ENCODE measurements at places on chromosomes 6 and 20.

- DNase-seq: no peak
These were observed 64.6 kb upstream of the NOTCH4 start for GRCh38 chr6:32288426-32288825.

- no peak for DNase-seq
These were observed 21.0 kb downstream of the OPRM1 start for GRCh38 chr6:154060076-154060475.

DNA sequence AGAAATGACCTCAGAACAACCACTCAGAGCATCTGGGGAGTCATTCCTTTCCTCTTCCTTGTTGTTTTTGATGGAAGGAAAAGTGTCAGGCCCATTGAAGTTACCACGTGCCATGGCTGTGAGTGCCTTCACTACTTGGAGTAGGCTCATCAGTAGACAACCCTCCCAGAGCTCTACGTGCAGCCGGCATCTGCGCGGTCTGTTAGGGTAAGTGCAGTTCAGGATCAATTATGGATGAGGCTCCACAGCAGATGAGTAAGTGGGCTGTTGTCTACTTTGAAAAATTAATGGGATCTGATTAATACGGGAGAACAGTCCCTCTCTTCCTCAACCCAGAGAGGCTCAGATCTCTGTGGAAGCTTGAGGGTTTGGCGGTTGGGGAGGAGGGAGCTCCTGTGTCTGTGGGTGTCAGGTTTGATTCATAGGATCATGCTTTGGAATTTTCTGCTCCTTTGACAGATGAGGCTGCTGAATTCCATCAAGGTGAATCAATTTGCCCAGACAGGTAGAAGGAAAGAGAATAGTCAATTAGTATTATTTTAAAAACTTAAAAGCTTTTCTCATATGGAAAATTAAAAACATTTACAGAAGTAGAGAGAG is 93.8 kb upstream of the TOX2 start:
- no peak for DNase-seq

GRCh38 chr6:125038925-125039324 is 76.7 kb downstream of the RNF217 start:
- no peak for DNase-seq

DNA sequence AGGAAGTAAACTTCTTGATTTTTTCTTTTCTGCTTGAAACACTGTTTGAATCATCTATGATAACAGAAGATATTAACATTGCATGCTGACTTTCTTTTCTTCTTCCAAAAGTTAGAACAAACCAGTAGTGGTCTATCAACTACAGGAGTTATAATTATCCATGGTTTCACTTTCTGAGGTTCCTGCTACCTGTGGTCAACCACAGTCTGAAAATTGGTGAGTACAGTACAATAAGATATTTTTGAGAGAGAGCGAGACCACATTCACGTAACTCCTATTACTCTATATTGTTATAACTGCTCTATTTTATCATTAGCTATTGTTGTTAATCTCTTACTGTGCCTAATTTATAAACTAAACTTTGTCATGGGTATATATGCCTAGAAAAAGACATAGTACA is 86.1 kb downstream of the MAP7 start:
- no peak for DNase-seq

- no peak for DNase-seq
These were observed 23.0 kb downstream of the TBC1D7 start for GRCh38 chr6:13305288-13305687.

- no peak for DNase-seq
These were observed 29.7 kb downstream of the AKAP12 start for GRCh38 chr6:151269321-151269995.

- DNase-seq: no peak
These were observed 60.3 kb upstream of the PTPN1 start for GRCh38 chr20:50449738-50450492.

DNA sequence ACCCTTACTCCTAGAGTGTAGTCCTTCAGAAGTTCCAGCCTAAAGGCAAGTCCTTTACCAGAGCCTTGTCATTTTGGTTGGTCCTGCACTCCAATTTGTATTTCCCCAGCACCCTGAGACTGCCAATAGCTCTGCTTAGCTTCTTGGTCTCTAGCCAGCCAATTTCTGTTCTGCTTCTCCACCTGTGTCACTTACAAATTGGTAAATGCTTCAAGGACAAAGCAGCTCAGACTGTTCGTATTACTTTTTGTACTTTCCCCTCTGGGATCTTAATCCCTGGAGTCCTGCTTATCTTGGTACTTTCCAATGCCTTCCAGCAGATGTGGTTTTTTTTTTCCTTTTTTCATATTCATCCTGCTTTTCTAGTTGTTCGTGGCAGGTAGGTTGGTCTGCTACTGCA is 25.7 kb downstream of the PIGU start:
- no peak for DNase-seq

DNA sequence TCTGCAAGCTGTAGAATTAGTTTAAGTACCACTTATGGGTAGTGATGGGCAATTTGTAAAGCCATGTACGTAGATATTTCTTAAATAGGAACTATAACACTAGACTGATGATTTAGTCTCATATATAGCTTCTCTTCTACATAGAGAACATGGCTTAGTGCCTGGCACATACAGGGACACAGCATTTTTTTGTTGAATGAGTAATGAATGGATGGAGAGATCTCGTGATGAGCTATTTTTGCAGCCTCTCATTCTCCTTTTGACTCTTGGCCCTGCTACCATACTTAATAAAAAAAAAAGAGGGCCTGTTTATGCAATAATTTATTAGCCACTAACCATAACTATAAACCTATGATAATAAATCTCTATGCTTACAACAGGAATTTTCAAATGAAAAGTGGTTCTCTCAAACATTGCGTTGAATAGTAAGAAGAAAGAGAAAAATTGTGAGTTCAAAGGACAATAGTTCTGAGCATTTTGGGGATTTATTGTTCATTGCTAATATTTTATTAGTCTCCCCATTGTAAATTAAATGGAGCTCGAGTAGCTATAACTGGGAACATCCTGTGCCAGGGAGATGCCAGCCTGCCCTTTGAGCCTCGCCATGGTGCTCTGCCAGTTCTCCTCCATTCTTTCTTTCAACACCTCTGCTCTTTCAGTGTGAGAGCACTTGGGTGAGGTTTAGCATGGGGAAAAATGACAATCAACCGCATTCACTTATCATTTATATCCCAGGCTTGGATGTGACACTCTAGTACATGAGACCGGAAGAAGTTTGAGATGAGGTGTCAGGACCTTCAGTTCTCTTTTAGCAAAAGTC is 14.7 kb upstream of the RCAN2 start:
- no peak for DNase-seq

- DNase-seq: peak; percentile 29
These were observed 69.6 kb downstream of the SSR1 start for GRCh38 chr6:7243179-7243981.

GRCh38 chr6:112254921-112255320 is 554 bp upstream of the LAMA4 start:
- no peak for DNase-seq

GRCh38 chr6:33288141-33288920 is 708 bp downstream of the WDR46 start:
- DNase-seq: no peak

- no peak for DNase-seq
These were observed 75.6 kb upstream of the RNF24 start for GRCh38 chr20:4090756-4091489.

DNA sequence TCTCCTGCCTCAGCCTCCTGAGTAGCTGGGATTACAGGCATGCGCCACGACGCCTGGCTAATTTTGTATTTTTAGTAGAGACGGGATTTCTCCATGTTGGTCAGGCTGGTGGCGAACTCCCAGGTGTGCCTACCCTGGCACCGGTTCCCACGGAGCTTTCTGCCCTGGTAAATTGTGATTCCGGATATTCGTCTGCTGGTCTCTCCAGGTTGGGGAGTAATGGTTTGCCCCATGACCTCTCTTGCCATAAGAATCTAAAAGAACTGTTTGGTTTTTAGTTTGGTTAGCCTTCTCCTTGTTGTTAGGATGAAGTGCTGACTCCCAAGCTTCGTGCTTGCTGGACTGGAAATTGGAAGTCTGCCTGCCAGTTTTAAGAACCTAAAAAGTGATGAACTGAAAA is 223.8 kb downstream of the BCAS1 start:
- DNase-seq: no peak

DNA sequence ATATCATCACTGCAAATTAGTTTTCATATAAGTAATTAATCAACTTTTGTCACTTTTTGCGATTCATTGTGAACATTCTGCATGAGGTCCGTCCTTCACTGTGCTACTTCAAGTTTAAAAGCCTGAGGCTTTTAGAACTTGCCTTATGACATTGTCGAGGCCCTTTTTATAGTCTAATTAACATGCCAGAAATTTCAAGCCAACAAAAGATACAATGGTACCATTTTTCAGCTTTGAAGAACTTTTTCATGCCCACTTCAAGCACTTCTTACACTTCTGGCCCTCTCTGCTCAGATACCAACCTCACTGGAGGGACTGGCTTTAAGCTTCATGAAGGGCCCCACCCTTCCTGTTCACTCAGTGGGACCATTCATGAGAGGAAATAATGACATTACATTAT is 323.1 kb downstream of the TPBG start:
- DNase-seq: no peak

DNA sequence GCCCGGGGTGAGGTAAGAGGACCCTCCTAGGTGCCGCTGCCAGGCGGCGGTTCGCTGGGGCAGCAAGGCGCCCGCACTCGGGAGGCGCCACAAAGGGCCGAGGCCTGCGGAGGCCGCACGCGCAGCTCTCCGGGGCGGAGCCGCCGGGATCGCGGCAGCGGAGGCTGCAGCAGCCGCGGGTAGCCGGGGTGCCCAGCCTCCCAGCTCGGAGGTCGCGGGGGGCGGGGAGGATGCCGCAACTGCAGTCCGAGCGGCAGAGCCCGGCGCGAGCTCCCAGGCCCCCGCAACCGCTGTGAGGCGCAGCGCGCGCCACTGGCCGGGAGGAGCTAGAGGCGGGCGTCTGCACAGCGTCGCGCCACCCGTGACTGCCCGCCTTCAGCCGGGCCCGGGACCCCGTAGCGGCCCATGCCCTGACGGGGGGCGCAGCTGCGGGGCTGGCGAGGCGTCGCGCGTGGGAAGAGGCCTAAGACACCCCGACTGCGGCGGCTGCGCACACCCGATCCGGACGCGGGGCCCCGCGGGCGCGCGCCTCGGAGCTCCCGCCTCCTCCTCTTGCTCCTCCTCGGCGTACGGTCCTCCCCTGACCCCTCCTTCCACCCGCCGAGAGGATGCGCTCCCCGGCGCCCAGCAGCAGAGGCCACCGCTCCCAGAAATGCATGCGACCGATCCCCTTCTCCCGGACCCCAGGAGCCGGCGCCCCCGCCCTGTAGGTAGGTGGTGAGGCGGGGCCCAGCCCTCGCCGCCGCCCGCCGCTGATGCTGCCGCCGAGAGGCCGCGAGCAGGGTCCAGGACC is at the start of gene NCOA7:
Gene NCOA7 (plus strand): TSS at position 603 of the 793 bp plus-strand sequence. CDS start 24,395 bp downstream, outside the sequence.
- DNase-seq: peak; percentile 62

DNA sequence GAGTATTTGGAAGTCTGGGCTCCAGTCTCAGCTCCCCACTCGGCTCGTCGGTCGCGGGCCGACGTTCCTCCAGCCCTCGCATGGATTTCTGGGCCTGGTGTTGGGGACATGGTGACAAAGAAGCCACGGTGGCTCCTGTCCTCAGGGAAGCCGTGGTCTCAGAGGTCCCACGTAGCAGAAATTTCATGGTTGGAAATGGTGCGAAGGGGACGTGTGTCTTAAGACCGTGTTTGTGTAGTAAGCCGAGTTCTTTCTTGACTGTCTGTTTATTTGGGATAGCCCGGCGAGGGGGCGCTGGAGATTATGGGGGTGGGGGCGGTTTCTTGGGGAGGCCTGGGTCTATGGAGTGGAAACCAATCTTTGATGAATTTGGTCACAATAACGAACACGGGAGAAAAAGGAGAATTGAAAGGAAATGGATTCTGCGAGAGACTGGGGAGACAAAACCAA is 23.5 kb upstream of the MAP3K7 start:
- DNase-seq: no peak

- no peak for DNase-seq
These were observed 466.1 kb downstream of the BTBD3 start for GRCh38 chr20:12383821-12384220.

DNA sequence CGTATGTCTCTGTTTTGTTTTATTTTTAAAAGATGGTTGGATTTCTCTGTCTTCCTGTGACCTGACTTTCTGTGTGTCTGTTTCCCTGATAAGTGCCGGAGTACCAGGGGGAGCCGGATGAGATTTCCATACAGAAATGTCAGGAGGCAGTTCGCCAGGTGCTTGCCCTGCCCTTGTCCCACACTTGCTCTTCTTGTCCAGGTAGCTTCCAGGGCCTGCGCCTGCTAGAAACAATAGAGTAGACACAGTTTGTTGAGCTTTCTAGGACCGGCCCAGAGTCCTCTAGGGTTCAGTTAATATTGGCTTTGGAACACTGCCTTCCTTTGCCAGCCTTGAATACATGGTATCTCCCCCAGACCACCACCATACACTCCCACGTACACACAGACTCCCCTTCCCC is 3.9 kb downstream of the ITPA start:
- no peak for DNase-seq

DNA sequence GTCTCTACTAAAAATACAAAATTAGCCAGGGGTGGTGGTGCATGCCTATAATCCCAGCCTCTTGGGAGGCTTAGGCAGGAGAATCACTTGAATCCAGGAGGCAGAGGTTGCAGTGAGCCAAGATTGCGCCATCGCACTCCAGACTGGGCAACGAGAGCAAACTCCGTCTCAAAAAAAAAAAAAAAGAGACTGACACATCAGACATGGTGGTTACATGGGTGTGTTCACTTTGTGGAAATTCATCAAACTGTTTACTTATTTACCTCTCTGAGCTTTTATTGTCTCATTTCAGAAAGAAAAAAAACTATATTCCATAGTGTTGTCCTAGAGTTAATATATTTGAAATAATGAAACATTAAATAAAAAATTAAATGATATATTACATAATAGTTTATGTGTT is 64.8 kb downstream of the MBOAT1 start:
- DNase-seq: no peak

DNA sequence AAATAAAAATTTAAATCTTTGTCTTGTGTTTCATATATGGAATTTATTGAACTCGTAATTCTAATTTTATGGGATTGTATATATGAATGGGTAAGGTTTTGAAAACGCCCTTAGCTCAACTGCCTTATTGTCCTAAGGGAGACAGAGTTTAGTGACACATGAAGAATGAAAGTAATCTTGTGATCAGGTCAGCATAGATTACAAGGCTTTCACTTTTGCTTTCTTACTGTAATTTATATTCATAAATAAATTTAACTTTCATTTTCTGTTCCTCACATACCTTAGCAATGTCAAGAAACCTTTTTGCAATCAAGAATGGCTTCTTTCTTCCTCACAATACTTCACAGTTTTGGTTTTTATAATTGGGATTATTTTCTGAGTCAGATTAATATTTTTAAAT is 14.4 kb downstream of the KPNA5 start:
- DNase-seq: no peak

DNA sequence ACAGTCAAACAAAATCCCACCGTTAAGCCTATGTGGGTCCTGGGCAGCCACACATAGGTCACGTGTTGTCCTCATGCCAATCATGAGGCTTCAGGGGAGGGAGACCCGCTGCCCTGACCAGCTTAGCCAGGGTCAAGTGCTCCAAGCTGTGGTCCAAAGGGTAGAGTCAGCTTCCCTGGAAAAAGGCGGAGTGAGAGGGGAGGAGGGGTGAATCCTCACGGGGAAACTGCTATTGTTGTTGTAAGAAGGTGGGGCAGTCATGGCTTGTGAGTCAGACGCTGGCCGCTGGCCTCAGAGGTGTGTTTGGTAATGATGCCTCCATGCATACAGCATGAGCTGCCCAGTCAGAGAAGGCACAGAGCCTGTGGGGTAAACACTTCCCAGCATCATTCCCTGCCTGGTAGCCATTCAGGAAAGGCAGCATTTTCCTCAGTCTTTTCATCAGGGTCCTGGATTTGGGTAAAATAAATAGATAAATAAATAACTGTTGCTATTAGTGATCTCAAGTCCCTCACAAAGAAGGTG is 8.7 kb downstream of the CST3 start:
- no peak for DNase-seq

All from activated CD4-positive, alpha-beta T cell treated with anti-CD3 and anti-CD28 coated beads, Interleukin-2, amount 50 U/mL, for 4 hours (primary cell).